IMR-90 (cell line): ENCODE measurements at places on chromosomes 3 and 15. TPM values are rescaled to one million over a fixed set of nuclear protein-coding genes. Genes with fewer than 3 reads are reported as not detected.

GRCh38 chr3:192275741-192276355, 451.5 kb downstream of the FGF12 start:
- H3K27me3 ChIP-seq, result no peaks in the 10 kb centered on the region
- no peaks in the 10 kb centered on the region for H3K4me1 ChIP-seq
- no peak overlapping the region for H3K27ac ChIP-seq
- H3K4me3 ChIP-seq, result no peak overlapping the region
- peak; percentile 14 for DNase-seq

The MEX3B gene
- 3.6 and 6.7 TPM in 2 replicates for total RNA-seq

DNA sequence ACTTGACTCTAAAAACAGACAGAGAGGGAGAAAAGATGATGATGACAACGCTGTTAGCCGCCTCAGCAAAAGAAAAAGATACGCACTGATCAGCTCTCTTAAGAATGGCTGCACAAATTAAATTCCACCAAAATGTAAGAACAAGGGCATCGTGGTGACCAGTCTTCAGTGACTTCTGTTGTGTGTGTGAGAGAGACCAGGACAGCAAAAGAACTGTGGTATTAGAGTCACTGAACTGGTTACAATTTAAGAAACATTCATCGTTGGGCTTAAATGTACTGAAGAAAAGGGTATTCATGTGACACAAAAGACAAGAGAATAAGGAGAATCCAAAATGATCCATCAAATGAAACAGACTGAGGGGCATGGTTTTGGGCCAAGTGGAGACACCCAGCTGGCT, 86.5 kb downstream of the SUCLG2 start:
- H3K27ac ChIP-seq, result no peak overlapping the region
- no peak for DNase-seq
- no peak overlapping the region for H3K4me3 ChIP-seq
- H3K4me1 ChIP-seq, result peaks cover 1% of the 10 kb centered on the region; the same call in 1 of the 2 replicates
- H3K36me3 ChIP-seq, result peaks cover 1% of the 10 kb centered on the region; the same call in 1 of the 2 replicates

The ARIH1 gene
- 41.2 and 41.9 TPM in 2 replicates for total RNA-seq

GRCh38 chr3:74614107-74614967, at the start of gene CNTN3:
Gene CNTN3 (minus strand): TSS chr3:74614659. CDS start chr3:74521112, 93,547 bp downstream.
- no peak within 1 kb of the TSS; the same call in 1 of the 2 replicates for H3K27ac ChIP-seq
- DNase-seq, result peak; percentile 49
- peak within 1 kb of the TSS; percentile 68 for H3K4me3 ChIP-seq

The EPHA3 gene
- 0.18 and 0.28 TPM in 2 replicates for total RNA-seq

GRCh38 chr3:138890555-138891187, 55.9 kb upstream of the PIK3CB start:
- no peaks in the 10 kb centered on the region for H3K36me3 ChIP-seq
- H3K27me3 ChIP-seq, result no peaks in the 10 kb centered on the region
- H3K27ac ChIP-seq, result no peak overlapping the region
- H3K4me1 ChIP-seq, result no peaks in the 10 kb centered on the region
- H3K4me3 ChIP-seq, result no peak overlapping the region
- DNase-seq, result no peak

DNA sequence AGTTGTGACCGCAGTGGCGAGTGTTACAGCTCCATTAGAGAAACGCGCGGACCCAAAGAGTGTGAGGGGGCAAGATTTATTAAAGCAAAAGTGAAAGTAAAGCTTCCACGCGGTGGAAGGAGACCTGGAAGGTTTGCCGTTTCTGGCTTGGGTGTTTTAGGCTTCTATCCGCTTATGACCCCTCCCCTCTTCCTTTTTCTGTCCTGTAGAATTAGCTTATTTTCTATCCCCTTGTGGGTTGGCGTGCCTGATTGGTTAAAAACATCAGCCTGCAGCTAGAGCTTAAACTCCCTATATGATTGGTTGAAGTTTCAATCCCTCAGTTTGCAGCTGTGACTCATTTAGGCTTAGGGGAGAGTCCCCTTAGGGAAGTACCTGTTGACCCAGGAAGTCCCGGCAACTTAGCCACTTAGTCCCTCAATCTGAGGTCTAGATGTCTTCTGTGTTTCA, 39.6 kb downstream of the C3orf38 start:
- DNase-seq, result no peak
- no peaks in the 10 kb centered on the region for H3K36me3 ChIP-seq

GRCh38 chr3:195240939-195241338, 30.0 kb downstream of the XXYLT1 start:
- no peak overlapping the region for H3K27ac ChIP-seq
- H3K4me3 ChIP-seq, result no peak overlapping the region
- H3K4me1 ChIP-seq, result no peaks in the 10 kb centered on the region; the same call in 1 of the 2 replicates
- DNase-seq, result no peak
- H3K27me3 ChIP-seq, result no peaks in the 10 kb centered on the region
- peaks cover 1% of the 10 kb centered on the region; the same call in 1 of the 2 replicates for H3K36me3 ChIP-seq

The CAPN3 gene
- total RNA-seq, result under 0.01 and 1.4 TPM in 2 replicates

The ZNF774 gene
- 1.1 TPM in 2 replicates for total RNA-seq

DNA sequence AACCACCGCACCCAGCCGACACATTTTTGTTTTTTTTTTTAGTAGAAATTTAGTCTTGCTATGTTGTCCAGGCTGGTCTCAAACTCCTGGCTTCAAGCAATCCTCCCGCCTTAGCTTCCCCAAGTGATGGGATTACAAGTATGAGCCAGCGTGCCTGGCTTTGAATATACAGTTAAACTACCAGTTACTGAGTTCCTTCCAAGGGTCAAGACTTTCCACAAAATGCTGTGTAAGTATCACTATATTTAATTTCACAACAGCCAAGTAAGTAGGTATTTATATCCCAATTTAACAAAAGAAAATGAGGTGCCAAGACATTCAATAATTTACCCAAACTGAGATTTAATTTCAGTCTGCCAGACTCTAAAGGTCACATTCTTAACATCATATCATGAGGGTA, 181.3 kb upstream of the TMC3 start:
- H3K36me3 ChIP-seq, result no peaks in the 10 kb centered on the region
- no peak overlapping the region for H3K27ac ChIP-seq
- no peak for DNase-seq
- H3K4me3 ChIP-seq, result no peak overlapping the region

DNA sequence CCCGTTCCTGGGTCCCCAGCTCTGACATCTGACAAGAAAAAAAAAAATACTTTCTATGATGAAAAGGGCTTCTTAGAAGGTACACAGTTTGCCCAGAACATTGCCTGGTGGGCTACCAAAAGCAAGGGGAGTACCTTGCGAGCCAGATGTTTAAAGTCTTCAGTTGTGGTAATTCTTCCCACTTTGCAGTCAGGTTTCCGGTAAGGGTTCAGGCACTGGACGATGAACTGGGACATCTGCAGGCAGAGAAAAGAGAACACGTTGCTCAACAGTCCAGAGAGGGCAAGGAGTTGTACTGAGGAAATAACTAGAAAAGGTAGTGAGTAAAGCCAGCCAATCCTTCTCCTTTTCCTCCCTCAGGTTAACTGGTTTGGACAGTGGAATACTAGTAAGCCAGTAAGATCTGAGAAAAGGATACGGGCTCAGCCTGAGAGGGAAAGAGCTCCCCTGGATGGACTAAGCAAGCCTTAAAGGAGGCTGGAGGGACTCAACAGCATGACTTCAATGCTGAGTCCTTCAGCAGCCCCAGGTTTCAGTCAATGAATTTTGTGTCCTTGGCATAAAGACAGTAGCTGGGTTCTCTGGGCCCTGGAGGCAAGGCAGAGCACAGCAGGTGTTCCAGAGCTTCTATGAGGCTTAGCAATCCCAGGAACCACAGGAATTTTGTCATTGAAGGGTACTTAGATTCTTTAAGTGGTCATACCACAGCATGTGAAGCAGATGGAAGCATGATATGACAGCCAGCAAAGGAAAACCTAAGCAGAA, 38.2 kb downstream of the NBEAL2 start:
- no peaks in the 10 kb centered on the region for H3K27me3 ChIP-seq
- peaks cover 26% of the 10 kb centered on the region for H3K36me3 ChIP-seq
- no peak overlapping the region for H3K4me3 ChIP-seq
- peak overlapping the region; percentile 19 for H3K27ac ChIP-seq

The PYGO1 gene
- 6.6 and 10.0 TPM in 2 replicates for total RNA-seq

The ZNF385D gene
- 0.18 and 0.28 TPM in 2 replicates for total RNA-seq

DNA sequence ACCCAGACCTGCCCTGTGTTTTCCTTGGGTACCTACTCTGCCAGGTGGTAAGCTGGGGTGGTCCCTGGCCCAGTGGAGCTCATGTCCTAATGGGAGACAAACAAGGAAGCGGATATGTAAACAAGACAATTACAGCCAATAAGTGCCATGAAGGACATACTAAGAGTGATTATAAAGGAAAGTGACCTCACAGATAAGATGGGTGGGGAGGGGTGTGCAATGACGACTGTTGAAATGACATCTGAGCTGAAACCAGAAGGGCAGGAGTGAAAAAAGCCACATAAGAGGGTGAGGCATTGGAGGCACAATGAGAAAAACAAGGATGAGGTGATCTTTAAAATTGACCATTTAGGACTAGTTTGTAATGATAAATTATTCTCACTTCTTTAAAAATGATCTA, 336.2 kb upstream of the IL12A start:
- no peaks in the 10 kb centered on the region for H3K27me3 ChIP-seq
- no peaks in the 10 kb centered on the region for H3K36me3 ChIP-seq
- no peak for DNase-seq
- H3K27ac ChIP-seq, result no peak overlapping the region

The ADGRG7 gene
- not detected in 2 replicates for total RNA-seq

DNA sequence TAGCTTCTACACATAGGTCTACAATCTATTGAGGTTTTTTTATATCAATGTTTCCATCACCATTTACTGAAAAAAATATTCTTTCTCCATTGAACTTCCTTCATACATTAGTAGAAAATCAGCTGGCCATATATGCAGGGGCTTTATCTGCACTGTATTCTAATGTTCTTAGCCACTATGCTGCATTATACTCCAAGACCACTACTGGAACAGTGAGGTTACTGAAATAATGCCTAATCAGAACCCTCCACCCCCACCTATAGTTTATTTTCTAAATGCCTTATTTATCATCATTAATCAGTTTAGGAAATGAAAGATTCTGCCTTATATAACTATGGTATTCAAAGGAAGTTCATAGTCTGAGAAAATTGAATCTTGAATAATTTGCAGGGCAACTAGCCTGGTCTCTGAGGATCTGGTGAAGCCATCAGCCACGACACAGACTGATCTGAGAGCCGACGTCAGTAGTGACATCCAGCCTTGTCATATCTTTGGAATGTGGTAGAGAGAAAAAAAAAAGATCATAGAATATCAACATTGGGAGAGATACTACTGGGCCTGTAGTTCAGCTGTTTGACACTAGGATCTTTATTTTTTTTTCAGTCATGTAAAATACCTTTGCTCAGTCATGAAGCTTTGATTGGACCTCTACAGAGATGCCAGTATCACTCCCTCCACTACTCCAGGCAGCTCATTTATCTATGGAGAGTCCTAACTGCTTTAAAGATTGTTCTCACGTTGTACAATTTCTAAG, 66.6 kb downstream of the P3H2 start:
- no peaks in the 10 kb centered on the region for H3K36me3 ChIP-seq
- peak overlapping the region; percentile 30; the same call in 1 of the 2 replicates for H3K27ac ChIP-seq
- peak; percentile 92 for DNase-seq
- H3K4me3 ChIP-seq, result no peak overlapping the region
- H3K4me1 ChIP-seq, result peaks cover 18% of the 10 kb centered on the region

DNA sequence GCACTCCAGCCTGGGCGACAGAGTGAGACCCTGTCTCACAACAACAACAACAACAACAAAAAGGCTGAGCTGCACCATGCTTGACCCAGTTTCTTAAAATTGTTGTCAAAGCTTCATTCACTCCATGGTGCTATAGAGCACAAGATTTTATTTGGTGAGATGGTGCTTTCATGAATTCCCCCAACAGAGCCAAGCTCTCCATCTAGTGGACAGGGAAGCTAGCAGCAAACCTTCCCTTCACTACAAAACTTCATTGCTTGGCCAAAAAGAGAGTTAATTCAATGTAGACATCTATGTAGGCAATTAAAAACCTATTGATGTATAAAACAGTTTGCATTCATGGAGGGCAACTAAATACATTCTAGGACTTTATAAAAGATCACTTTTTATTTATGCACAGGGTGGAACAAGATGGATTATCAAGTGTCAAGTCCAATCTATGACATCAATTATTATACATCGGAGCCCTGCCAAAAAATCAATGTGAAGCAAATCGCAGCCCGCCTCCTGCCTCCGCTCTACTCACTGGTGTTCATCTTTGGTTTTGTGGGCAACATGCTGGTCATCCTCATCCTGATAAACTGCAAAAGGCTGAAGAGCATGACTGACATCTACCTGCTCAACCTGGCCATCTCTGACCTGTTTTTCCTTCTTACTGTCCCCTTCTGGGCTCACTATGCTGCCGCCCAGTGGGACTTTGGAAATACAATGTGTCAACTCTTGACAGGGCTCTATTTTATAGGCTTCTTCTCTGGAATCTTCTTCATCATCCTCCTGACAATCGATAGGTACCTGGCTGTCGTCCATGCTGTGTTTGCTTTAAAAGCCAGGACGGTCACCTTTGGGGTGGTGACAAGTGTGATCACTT, 2.0 kb downstream of the CCR5 start:
- no peaks in the 10 kb centered on the region for H3K4me1 ChIP-seq
- peak; percentile 29 for DNase-seq
- no peak overlapping the region for H3K4me3 ChIP-seq
- no peak overlapping the region for H3K27ac ChIP-seq
